SJSA1 (cell line): ENCODE measurements at places on chromosomes 6 and 20. TPM values are rescaled to one million over a fixed set of nuclear protein-coding genes. Genes with fewer than 3 reads are reported as not detected.

DNA sequence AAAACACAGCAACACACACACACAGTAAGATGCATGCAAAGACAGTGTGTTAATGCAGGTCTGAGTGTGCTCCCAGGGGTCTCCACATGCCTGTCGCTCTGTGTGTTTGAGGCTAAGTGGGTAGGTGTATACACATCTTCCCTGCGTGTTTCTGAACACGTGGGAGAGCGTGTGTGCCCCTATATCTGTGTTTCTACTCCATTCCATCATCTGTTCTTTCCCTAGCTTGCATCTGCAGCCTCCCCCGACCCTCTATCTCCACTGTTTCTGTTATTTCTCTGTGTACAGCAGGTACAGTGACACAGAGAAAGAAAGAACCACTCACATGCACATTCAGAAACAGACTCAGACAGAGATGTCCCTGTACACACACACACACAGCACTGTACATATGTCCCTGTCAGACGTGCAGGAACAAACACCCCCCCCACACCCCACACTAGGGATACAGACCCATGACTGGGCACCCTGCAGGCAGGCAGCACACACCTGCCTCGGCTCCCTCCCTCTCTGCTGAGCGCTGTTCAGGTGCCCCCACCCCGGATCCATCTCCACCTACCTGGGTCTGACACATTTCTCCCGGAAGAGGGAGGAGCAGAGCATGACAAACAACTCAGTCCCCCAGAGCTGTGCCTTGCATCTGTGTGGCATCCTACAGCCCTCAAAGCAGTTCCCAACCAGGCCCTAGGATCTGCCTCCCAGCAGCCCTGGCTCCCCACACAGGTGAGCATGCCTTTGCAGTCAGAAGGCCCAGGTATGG lies 27.6 kb downstream of the KCNK15 start:
- H3K27ac ChIP-seq = no peak overlapping the region
- DNase-seq = no peak
- no peak overlapping the region for H3K4me3 ChIP-seq
- no peaks in the 10 kb centered on the region for H3K4me1 ChIP-seq
- H3K36me3 ChIP-seq = no peaks in the 10 kb centered on the region
- H3K27me3 ChIP-seq = peaks cover 33% of the 10 kb centered on the region

- no peak for DNase-seq
- no peaks in the 10 kb centered on the region for H3K27me3 ChIP-seq
- H3K4me3 ChIP-seq = no peak overlapping the region
- no peaks in the 10 kb centered on the region for H3K36me3 ChIP-seq
Measured at GRCh38 chr6:19135706-19136105, 701.5 kb upstream of the ID4 start.

DNA sequence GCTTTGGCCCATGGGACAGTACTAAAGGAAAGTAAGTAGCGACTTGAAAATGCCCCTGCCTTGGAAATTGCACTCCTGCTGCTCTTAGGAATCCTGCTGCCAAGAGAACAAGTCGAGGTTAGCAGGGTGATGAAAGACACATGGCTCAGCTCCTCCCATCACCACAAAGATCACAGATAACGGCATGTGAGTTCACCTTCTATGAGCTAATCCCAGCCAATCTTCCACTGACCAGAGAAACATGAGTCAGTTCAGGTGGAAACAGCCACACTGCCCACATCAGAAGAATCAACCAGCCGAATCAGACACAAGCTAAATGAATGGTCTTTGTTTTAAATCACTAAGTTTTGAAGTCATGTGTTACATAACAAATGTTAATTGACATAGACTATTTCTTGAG lies 106.3 kb downstream of the PRKN start:
- no peaks in the 10 kb centered on the region for H3K4me1 ChIP-seq
- H3K27ac ChIP-seq = no peak overlapping the region
- H3K4me3 ChIP-seq = no peak overlapping the region
- H3K27me3 ChIP-seq = no peaks in the 10 kb centered on the region
- no peaks in the 10 kb centered on the region for H3K36me3 ChIP-seq

DNA sequence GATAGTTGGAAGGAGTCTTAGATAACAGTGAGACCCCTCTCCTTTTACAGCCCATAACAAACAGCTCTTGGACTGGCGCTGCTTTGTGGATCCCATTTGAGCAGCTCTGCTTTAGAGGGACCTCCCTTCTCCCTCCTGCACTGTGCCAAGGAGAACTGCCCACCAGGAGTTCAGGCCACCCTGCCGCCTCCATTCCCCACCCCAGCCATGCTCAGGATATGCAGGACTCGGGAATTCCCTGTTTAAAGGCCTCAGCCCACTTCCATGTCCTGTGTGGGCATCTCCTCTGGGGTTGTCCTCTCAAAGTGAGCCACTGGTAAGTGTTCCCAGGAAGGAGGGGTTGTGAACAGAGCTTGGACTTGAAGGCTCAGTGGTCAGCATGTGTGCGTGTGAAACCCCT lies 312.6 kb upstream of the RNF24 start:
- no peak overlapping the region for H3K27ac ChIP-seq
- no peak overlapping the region for H3K4me3 ChIP-seq
- peaks cover 5% of the 10 kb centered on the region; the same call in 1 of the 2 replicates for H3K4me1 ChIP-seq
- DNase-seq = no peak
- H3K36me3 ChIP-seq = no peaks in the 10 kb centered on the region

- no peak for DNase-seq
- H3K4me1 ChIP-seq = no peaks in the 10 kb centered on the region
- no peak overlapping the region for H3K4me3 ChIP-seq
- no peak overlapping the region for H3K27ac ChIP-seq
- H3K27me3 ChIP-seq = no peaks in the 10 kb centered on the region
- H3K36me3 ChIP-seq = no peaks in the 10 kb centered on the region
Measured at GRCh38 chr6:16006681-16007080, 122.2 kb upstream of the MYLIP start.

DNA sequence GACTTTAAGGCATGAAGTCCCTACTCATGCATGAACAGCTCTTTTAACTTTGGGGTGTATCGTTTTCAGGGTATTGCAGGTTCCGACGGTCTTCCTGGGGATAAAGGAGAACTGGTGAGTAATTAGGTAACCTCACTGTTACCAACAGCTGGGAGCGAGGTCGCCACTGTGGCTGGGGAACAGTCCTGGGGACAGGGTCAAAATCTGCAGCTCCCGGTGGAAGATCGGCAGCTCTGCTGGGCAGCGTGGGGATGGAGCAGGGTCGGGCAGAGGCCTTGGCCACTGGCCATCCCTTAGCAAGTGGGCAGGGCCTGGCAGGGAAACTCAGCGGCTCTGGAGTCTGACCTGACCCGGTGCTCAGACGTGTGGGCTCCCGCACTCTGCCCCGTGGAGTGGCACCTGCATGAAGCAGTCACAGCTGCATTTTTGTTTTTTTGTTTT lies 16.1 kb downstream of the COL9A3 start:
- no peak overlapping the region for H3K27ac ChIP-seq
- H3K27me3 ChIP-seq = no peaks in the 10 kb centered on the region; the same call in 1 of the 2 replicates
- no peak for DNase-seq
- H3K4me3 ChIP-seq = no peak overlapping the region

- no peaks in the 10 kb centered on the region for H3K4me1 ChIP-seq
- DNase-seq = no peak
- H3K4me3 ChIP-seq = no peak overlapping the region
- peaks cover 36% of the 10 kb centered on the region for H3K36me3 ChIP-seq
- no peaks in the 10 kb centered on the region for H3K27me3 ChIP-seq
Measured at GRCh38 chr6:7879043-7879442, 31.5 kb downstream of the TXNDC5 start.

DNA sequence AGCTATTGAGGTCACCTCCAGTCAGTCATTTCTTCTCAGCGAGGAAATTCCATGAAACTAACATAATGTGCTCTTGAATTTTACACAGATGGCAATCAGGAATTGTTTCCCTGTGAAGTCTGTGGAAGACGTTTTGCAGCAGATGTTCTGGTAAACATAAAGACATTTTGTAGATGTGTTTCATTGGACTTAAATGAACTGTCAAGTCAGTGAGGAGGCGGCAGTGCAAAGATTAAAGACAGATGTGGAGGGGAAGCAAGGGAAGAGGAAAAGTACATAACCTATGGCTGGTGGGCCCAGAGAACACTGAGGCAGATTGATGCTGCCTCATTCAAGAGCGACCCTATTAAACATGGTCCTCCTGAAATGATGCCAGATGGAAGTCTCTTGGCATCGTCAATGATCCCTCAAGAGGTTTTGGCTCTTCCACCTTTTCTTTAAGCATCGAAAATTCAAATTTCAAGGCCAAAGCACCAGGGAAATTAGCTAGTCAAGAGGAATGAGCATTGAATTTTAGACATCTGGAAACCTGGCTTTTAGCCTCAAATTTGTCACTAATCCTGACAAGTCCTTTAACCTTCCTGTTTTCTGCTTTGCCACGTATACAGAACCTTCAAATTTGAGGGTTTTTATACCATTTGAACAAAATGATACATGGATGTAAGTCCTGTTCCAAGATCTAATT lies 20.1 kb downstream of the ZC2HC1B start:
- no peak overlapping the region for H3K4me3 ChIP-seq
- H3K27ac ChIP-seq = no peak overlapping the region
- DNase-seq = no peak
- H3K27me3 ChIP-seq = no peaks in the 10 kb centered on the region
- H3K4me1 ChIP-seq = no peaks in the 10 kb centered on the region

- no peak for DNase-seq
- no peak overlapping the region for H3K4me3 ChIP-seq
- no peaks in the 10 kb centered on the region for H3K36me3 ChIP-seq
- H3K27me3 ChIP-seq = peaks cover 5% of the 10 kb centered on the region
- H3K4me1 ChIP-seq = no peaks in the 10 kb centered on the region
Measured at GRCh38 chr6:36267731-36268477, 2.0 kb upstream of the PNPLA1 start.

- H3K27ac ChIP-seq = no peak overlapping the region
- no peak overlapping the region for H3K4me3 ChIP-seq
- H3K4me1 ChIP-seq = peaks cover 8% of the 10 kb centered on the region; the same call in 1 of the 2 replicates
- peaks cover 1% of the 10 kb centered on the region; the same call in 1 of the 2 replicates for H3K27me3 ChIP-seq
- DNase-seq = no peak
Measured at GRCh38 chr6:167341038-167341583, 16.2 kb downstream of the TTLL2 start.

GRCh38 chr6:144644776-144645175 lies 359.6 kb downstream of the UTRN start:
- H3K4me3 ChIP-seq = no peak overlapping the region
- DNase-seq = no peak
- H3K27ac ChIP-seq = no peak overlapping the region
- no peaks in the 10 kb centered on the region for H3K27me3 ChIP-seq
- no peaks in the 10 kb centered on the region for H3K4me1 ChIP-seq
- H3K36me3 ChIP-seq = no peaks in the 10 kb centered on the region

GRCh38 chr6:166483573-166484250 lies 101.0 kb upstream of the MPC1 start:
- DNase-seq = no peak
- H3K27ac ChIP-seq = no peak overlapping the region
- H3K36me3 ChIP-seq = no peaks in the 10 kb centered on the region
- no peak overlapping the region for H3K4me3 ChIP-seq
- no peaks in the 10 kb centered on the region for H3K27me3 ChIP-seq
- no peaks in the 10 kb centered on the region for H3K4me1 ChIP-seq

- no peaks in the 10 kb centered on the region for H3K27me3 ChIP-seq
- no peak overlapping the region for H3K4me3 ChIP-seq
- DNase-seq = no peak
- no peaks in the 10 kb centered on the region for H3K4me1 ChIP-seq
- no peaks in the 10 kb centered on the region for H3K36me3 ChIP-seq
Measured at GRCh38 chr6:39755231-39755630, 30.0 kb upstream of the KIF6 start.

DNA sequence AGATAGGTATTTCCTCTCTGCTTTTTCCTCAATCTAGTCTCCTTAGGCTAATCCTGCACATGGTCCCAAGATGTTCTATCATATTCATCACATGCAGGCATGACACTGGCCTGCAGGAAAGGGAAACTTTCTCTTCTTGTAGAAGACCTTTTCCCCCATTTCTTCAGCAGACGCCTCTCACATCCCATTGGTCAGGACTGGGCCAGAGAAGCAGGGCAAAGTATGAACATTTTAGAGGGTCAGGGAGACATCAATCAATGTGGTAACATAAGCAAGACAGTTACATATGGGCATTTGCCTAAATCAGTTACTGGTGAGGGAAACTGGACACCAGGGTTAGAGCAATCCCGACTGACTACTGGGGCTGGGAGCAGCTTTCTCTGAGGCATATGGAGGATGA lies 90.1 kb downstream of the CRYBG1 start:
- no peak overlapping the region for H3K4me3 ChIP-seq
- DNase-seq = no peak
- H3K27me3 ChIP-seq = peaks cover 6% of the 10 kb centered on the region; the same call in 1 of the 2 replicates
- H3K4me1 ChIP-seq = peaks cover 5% of the 10 kb centered on the region; the same call in 1 of the 2 replicates

- peaks cover 17% of the 10 kb centered on the region for H3K4me1 ChIP-seq
- no peak overlapping the region for H3K27ac ChIP-seq
- H3K27me3 ChIP-seq = no peaks in the 10 kb centered on the region
- H3K36me3 ChIP-seq = no peaks in the 10 kb centered on the region
- H3K4me3 ChIP-seq = no peak overlapping the region
Measured at GRCh38 chr6:36660771-36661471, 17.6 kb upstream of the CDKN1A start.

DNA sequence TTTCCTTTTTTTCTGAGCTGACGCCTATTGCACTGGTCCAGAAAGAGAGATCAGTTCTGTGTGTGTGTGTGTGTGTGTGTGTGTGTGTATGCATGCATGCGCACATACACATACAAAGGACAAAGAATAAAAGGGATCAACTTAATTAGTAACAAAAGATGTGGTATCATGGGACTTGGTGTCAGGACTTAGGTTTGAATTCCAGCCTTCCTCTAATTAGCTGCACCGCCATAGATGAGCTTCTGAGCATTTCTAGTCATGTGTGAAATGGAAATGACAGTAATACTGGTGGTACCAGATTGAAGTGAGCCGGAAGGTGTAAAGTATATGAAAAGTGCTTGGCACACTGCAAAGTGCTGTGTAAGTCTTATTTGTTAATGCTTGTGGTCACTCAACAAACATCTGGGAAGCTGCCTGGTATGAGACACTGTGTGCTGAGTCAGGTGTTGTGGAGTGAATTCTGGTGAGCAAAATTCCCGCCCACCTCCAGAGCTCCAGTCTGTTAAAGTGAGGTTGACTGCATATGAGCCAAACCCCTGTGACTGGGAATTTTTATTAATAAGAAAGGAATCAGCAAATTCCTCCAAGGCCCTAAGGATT lies 12.4 kb downstream of the DAAM2 start:
- H3K4me1 ChIP-seq = no peaks in the 10 kb centered on the region
- H3K36me3 ChIP-seq = no peaks in the 10 kb centered on the region
- no peak overlapping the region for H3K27ac ChIP-seq

GRCh38 chr6:154615483-154616025 lies 105.1 kb upstream of the CNKSR3 start:
- H3K36me3 ChIP-seq = no peaks in the 10 kb centered on the region
- H3K4me1 ChIP-seq = peaks cover 18% of the 10 kb centered on the region
- no peak overlapping the region for H3K27ac ChIP-seq
- no peaks in the 10 kb centered on the region for H3K27me3 ChIP-seq
- DNase-seq = peak; percentile 32

The SLC22A2 gene
- not detected in 2 replicates for total RNA-seq

The TFAP2D gene
- total RNA-seq = not detected in 2 replicates

The TMC2 gene
- total RNA-seq = not detected in 2 replicates

The SUMO4 gene
- 0.25 and 1.8 TPM in 2 replicates for total RNA-seq

The ROS1 gene
- not detected in 2 replicates for total RNA-seq

The VAPB gene
- total RNA-seq = 15.1 and 16.7 TPM in 2 replicates

The PARD6B gene
- total RNA-seq = 1.8 and 2.8 TPM in 2 replicates

The NKAIN2 gene
- total RNA-seq = not detected in 2 replicates

The SLC22A7 gene
- total RNA-seq = not detected in 2 replicates

The HLA-DQB2 gene
- total RNA-seq = not detected in 2 replicates
